Hypothalamus (tissue), 51 donors: ENCODE measurements at places on chromosomes 6 and 20.

DNA sequence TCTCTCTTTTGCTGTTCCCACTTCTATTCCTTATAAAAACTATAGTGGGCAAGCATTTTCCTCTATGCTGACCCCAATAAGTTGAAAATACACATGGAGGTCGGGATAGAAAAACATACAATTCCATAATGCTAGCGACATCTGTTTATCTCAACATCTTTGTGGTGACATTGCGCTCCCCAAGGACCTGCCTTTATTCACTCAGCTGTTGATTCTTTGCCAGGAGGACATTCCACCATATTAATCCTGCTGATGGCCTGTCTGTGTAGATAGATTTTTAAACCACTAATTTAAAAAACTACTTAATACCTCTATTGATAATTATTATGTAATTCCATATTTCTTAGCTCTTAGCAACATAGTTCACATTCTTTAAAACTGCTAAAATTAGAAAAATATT is 555.3 kb upstream of the MAP3K7 start:
- no peak for DNase-seq

GRCh38 chr6:5143634-5144311 is 58.6 kb downstream of the PPP1R3G start:
- peak; percentile 78 for DNase-seq

- DNase-seq: no peak
Observed at GRCh38 chr6:143843677-143843999, 500 bp downstream of the LTV1 start.

DNA sequence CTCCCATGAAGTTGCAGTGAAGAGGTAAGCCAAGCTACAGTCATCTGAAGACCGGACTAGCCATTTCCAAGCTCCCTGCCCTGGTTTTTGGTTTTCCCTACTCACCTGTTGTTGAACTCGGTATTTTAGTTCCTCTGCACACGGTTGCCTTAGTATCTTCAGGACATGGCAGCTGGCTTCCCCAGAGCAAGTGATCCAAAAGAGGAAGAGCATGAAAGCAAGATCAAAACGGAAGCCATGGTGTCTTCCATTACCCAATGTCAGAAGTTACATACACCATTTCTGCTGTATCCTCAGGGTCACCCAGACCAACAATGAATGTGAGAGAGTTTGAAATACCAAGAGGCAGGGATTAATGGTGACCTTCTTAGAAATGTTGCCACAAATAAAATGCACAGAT is 276.6 kb upstream of the CNR1 start:
- no peak for DNase-seq

DNA sequence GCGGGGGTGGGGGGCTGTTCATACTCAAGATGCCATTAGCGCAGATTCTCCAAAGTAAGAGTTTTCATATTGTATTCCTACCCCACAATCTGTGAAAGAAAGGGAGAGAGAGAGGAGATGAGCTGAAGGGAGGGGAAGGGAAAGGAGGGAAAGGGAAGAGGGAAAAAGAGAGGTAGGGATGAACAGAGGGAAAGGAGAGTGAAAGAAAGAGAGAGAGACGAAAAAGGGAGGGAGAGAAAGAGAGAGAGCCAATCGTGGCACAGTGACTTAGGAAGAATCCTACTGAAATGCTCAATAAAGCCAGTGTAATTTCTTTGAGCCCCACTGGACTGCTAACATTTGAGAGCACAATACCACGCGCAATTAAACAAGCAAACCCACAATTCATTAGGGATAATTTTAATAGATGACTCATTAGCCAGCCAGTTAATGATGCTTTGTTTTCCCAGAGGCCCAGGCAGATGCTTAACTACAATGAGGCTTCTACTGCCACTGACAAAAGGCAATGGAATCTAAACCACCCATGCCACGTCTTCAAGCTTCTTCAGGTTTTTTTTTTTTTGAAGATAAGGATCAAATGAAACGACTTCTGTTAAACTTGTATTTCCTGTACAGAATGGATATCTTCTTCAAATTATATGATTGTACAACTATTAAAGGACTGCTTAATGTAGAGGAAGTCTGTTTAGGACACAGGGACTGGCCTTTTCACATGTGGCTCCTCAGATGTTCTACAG is 306.8 kb downstream of the FOXC1 start:
- no peak for DNase-seq

- no peak for DNase-seq
Observed at GRCh38 chr6:99178168-99178567, 171.3 kb downstream of the FAXC start.
